ENCODE measurements at places on chromosomes 11 and 22.

DNA sequence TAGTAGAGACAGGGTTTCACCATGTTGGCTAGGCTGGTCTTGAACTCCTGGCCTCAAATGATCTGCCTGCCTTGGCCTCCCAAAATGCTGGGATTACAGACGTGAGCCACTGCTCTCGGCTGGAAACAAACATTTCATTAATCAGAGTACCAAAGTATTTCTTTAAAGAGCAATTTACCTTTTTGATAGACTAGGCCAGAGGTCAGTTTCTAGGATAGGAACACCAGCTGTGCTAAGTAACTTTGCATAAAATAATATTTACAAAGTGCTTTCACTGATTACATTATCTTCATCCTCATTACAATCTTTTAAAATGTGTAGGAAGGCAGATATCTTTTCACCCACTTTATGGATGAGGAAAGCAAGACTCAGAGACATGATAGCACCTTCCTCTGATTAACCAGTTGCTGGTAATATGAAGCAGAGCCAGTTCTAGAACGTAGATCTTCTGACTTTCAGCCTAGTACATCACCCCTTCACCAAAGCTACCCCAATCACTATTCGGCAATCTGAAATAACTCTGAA lies 355.2 kb downstream of the SOX6 start:
- no peak for DNase-seq

GRCh38 chr11:131422496-131422895 lies 52.1 kb downstream of the NTM start:
- no peak for DNase-seq

DNA sequence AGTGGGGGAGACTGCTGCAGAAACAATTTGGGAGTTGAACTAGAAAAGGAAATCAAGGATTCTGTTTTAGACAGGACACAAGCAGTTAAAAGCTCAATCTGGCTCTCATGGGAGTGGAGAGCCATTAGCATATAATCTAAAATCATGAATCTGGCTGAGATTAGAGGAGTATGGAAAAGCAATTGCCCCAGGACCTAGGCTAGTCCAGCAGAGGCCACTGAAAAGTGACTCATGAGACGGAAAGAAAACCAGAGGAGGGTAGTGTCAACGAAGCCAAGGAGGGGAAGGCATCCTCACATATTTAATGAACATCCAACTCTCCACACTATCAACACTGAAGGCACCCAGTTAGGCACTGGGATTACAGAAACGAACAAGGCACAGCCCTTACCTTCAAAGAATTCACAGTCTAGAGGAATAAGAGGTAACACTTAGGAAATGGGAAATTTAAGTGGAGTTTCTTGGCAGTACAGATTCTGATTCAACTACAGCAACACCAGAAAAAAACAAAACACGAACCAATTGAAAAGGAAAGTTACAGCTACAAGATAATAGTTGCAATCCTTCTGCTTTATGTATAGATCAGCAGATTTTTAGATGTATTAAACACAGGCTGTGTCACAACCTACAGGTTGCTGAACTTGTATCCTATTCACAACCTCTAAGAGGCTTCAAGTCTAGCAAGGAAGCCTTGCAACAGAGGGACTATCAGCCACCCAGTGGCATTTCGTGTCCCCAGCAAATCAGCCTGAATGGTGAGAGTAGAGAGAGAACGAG lies 43.7 kb upstream of the CHST1 start:
- DNase-seq = no peak

GRCh38 chr11:269146-269890 lies 8.9 kb upstream of the NLRP6 start:
- DNase-seq = no peak

- DNase-seq = no peak
Measured at GRCh38 chr11:30254307-30255298, 23.8 kb downstream of the FSHB start.
